ENCODE measurements at places on chromosomes 13 and 19.

DNA sequence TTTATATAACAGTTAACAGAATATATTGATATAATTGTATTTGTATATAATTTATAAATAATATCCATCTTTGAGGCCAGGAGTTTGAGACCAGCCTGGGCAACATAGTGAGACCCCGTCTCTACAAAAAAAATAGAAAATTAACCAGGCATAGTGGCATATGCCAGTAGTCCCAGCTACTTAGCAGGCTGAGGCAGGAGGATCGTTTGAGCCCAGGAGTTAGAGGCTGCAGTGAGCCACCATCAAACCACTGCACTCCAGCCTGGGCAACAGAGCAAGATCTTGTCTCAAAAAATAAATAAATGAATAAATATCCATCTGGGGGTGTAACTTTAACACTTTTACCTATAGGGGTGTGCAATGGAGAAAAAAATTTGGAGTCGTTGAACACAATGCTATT lies 1.3 kb upstream of the SHFL start:
- no peak for DNase-seq

DNA sequence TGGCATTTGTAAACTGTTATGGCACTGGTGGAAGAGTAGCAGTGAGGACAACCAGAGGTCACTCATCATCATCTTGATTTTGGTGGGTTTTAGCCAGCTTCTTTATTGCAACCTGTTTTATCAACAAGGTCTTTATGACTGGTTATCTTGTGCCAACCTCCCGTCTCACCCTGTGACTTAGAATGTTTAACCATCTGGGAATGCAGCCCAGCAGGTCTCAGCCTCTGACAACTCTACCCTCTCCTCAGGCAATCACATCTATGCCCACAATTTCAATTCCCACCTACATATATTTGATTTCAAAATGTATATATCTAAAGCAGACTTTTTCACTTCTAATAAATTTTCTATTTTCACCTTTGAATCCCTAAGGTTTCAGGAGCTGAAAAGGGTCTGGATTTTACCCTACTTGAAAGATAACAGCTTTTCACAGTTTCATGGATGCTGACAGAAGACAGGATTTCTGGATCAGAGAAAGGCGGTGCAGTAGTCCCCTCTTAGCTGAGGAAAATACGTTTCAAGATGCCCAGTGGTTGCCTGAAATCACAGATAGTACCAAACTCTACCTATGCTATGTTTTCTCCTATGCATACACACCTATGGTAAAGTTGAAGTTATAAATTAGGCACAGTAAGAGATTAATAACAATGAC lies 1171.8 kb downstream of the DIAPH3 start:
- DNase-seq: no peak

DNA sequence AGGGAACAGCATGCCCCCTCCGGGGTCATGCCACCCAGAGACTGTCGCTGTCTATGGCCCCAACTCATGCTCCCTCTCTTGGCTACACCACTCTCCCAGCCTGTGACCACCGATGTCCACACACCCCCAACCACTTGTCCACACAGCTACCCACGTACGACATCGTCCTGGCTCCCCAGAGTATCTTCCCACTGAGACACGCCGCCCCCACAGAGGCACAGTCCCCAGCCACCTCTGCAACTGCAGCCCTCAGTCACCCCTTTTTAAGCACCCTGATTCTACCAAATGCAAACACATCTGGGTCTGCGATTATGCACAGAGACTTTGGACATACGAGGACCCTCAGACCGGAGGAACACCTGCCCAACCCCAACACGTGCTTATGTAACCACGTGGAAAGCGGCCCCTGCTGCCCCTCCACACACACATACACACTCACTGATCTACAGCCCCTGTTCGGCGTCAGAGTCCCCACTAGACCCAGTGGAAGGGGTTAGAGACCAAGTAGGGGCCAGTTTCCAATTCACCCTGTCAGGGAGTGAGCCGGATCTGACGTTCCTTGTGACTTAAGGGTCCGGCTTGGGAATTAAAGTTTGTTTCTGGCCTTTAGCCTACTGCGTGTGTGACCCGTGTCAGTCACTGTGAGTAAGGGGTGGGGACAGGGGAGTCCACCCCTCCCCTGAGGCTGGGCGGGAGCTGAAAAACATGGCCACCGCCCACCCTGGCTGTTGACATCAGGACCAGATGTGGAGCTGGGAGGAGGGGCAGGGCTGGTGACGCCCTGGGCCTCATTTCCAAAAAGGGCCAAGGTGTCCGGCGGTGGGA lies 11.9 kb upstream of the AXL start:
- no peak for DNase-seq

- no peak for DNase-seq
Observed at GRCh38 chr13:97285221-97285955, 63.3 kb downstream of the MBNL2 start.

- peak; percentile 87 for DNase-seq
Observed at GRCh38 chr19:15449620-15450527, at the start of gene WIZ. TSS of gene WIZ (minus strand) at chr19:15449956. CDS start at chr19:15448307, 1,649 bp downstream.
